ENCODE measurements at places on chromosomes 2 and 18.

DNA sequence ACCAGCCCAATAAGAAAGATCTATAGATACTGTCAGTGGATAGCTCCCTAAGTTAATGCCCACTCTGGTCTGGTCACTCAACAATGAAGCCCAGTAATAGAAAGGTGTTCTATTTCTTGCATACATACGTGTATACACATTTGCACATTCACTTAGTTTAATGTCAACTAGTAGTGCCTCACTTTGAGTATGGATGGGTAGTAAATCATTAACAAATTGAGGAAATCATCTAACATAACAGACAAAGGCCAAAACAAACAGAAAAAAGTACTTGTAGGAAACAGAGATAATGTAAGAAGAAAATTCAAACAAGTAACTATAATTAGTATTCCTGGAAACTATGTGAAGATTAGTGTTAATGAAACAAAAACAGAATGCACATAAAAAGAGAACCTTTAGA is 13.3 kb upstream of the CCDC195 start:
- no peak for DNase-seq

- DNase-seq, result no peak
These were observed 308.6 kb downstream of the TGIF1 start for GRCh38 chr18:3758531-3758930.

DNA sequence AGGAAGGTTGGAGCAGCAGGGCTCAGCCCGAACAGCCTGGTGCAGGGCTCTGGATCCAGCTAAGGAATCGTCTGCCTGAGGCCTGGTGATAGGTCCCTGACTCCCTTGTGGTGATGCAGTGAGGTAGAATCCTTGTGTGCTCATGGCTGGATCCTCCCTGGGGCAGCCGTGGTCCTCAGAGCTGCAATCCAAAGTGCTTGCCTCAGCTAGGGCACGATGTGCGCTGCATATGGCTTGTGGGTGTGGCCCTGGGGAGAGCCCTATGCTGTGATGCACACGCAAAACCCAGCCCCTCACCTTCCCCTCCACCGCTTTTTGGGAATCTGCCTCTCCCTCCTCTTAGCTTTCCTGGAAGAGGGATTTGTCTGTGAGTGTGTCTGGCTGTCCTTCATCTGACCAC is 142.2 kb downstream of the DYSF start:
- no peak for DNase-seq

DNA sequence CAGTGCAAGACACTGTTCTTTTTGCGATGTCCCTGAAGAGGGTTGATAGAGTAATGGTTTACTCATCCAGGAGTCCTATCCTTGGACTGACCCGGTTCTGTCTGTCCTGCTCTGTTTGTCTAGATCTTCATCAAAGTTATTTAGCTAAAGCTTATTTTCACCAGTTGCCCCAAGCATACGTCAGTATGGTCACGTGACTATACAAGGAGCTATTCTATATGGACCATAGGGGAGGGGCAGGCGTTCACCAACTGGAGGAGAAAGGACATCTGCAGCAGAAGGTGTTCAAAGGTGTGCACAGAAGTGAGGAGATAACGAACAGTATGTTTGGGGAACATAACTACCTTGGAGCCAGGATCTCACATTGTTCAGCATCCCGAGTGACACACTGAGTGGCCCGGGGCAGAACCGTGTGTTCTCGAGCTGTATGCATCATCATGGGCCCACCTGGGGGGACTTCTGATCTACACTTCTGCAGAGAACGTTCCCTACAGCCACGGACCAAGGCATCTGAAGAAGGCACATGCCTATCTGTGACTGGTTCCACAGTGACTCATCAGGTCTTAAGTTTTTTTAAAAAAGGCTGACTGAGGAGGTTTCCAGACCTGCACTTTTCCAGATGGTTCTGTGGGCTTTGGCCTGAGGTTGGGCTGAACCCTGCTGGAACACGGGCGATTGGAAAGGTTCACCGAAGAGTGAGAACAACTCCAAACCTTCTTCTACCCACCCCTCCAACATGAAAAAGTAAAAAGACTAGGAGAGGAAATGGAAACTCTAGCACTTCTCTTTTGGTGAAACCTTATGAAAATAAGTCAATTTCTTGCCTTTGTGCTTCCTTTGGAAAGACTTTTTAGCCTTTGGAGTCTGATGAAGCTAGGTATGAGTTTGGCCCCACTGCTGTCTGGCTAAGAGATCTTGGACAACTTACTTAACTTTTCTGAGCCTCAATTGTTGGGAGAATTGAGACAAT is 68.6 kb upstream of the YWHAQ start:
- no peak for DNase-seq

GRCh38 chr18:38801640-38802039 is 1236.0 kb upstream of the CELF4 start:
- no peak for DNase-seq

DNA sequence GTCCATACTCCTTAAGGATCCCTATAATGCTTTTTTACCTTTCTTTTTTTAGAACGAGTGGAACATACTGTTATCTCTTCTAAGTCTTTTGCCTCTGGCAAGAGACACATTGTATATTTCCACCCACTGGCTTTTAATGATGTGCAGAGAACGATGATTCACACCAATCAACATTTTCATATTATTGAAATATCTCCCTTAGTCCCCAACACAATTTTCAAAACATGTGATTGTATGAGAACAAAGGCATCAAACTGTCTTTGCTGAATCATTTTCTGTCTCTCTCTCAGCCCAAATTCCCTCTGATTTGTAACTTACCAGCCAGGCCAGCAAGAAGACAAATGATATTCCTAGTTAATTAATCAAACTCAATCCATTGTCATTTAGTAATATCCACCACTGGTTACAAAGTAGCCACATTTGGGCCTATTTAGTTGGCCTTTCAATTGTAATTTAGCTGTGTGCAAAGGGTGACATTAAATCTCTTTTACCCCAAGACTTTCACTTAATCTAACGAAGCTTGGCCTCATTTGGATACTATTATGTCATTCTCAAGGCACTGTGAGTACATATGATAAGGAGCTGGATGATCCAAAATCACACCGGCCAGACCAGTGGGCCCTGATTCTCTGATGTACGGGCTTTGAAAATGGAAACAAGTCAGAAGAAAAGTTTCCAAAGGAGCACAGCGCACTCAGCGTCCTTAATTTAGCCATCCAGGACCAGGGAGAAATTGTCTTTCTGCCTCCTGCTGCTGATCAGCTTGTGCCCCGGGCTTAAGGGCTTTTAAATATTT is 185.1 kb downstream of the SCG2 start:
- DNase-seq, result no peak

GRCh38 chr2:134399096-134399495 is 145.2 kb downstream of the MGAT5 start:
- no peak for DNase-seq

GRCh38 chr2:139790807-139791752 is 1010.9 kb upstream of the NXPH2 start:
- no peak for DNase-seq

GRCh38 chr18:12423393-12423792 is 15.7 kb downstream of the PRELID3A start:
- no peak for DNase-seq

- DNase-seq, result no peak
These were observed 165.6 kb downstream of the KLHL29 start for GRCh38 chr2:23550553-23550952.

DNA sequence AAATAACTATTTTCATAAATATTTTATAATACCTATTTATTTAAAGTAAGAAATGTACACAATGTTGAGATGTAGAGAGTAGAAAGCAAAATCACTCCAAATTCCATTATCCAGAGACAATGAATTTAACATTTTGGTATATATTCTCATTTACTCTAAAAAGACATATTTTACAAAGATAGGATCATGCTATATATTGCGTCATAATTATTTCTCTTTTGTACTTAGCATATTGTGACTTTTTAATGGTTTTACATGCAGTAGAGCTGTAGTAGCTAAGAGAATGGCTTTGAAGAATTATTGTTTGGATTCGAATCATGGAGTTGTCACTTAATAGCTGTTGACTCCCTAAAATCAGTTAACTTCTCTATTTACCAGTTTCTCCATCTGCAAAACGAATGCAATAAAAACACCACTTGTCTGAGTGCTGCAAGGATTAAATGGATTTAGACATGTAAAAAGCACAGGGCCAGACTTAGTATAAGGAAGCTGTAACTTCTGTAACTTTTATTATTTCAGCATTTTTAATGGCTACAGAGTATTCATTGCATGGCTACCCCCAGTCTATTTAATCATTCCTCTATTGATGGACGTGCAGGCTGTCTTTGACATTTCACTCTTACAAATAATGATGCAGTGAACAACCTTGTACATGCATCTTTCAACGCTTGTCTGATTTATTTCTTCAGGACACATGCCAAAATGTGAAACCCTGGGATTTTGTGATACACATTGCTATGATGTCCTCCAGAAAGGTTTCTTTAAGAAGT is 33.2 kb downstream of the KCNS3 start:
- no peak for DNase-seq

- no peak for DNase-seq
These were observed 86.6 kb upstream of the PGAP1 start for GRCh38 chr2:197013098-197013497.

GRCh38 chr2:26457695-26458364 is 20.1 kb downstream of the OTOF start:
- DNase-seq, result no peak

- no peak for DNase-seq
These were observed 139.8 kb downstream of the RPIA start for GRCh38 chr2:88831071-88831791.

GRCh38 chr2:143263066-143263625 is 133.9 kb downstream of the ARHGAP15 start:
- no peak for DNase-seq

- no peak for DNase-seq
These were observed 672.8 kb upstream of the ID2 start for GRCh38 chr2:8009010-8009597.

GRCh38 chr18:44036501-44036900 is 644.2 kb upstream of the SETBP1 start:
- DNase-seq, result no peak

DNA sequence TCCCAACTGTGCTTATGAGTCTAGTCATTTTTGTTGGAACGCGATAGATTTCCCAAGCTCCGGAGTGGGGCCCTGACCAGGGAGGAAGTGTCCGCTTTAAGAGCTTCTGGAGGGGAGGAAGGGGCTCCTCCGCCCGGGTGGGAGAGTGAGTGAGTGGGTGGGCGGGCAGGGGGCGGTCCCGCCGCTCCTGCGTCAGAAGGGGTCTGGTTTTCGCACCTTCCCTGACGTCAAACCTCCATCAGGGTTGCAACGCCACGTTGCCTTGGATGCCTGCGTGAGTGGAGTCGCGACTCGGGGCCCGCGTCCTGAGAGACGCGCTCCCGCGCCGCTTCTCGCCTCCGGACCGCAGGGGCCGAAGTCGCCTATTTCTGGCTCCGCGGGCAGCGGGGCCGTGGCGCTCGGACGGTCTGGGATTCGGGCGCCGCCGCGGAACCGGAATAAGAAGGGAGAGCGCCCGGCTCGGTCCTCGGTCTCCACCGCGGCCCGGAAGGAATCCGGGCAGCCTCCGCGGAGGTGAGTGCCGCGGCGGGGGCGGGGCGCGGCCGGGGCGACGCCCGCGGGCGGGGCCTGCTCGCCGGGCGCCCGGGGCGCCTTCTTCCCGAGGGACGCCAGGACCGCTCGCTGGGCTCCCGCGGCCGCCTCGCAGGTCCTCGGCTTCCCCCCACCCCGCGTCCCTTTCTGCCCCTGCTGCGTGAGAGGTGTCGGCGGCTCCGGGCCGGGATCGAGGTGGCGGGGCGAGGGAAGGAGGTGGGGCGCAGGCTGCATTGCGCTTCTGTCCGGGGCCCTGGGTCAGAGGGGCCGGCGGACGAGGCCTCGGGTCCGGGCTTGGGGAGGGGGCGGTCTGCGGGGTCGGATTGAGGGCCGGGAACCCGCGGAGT is at the start of gene ZDBF2:
Gene ZDBF2, plus strand, starts transcription at position 230 of the 878 bp plus-strand sequence. CDS start 7,187 bp downstream, outside the sequence.
- peak; percentile 6 for DNase-seq

GRCh38 chr2:20499387-20499786 is 52.5 kb downstream of the RHOB start:
- no peak for DNase-seq

DNA sequence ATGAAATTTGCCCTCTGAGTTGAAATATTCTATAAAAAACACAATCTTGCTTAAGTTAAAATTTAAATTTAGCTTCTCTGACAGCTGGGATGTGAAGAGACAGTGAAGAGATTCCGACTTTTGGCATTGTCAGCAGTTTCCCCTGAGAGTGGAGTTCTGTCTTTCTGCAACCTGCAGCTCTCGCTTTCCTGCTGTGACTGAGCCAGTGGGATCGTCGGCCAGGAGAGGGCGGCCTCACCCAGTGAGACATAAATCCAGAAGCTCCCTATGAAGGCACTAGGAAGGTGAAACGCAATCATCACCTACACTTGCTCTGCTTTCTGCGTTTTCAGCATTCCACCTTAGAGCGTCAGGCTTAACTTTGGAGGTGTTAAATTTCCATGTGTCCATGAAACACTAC is 75.4 kb upstream of the HNMT start:
- DNase-seq, result no peak

DNA sequence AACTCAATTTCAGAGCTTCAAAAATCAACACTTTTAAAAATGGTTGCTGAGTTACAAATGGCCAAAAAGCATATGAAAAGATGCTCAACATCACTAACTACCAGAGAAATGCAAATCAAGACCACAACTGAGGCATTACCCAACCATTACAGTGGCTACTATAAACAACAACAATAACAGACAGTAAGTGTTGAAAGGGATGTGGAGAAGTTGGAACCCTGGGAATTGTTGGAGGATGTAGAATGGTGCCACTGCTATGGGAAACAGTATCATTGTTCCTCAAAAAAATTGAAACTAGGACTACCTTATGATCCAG is 173.3 kb upstream of the SPRED2 start:
- DNase-seq, result no peak

DNA sequence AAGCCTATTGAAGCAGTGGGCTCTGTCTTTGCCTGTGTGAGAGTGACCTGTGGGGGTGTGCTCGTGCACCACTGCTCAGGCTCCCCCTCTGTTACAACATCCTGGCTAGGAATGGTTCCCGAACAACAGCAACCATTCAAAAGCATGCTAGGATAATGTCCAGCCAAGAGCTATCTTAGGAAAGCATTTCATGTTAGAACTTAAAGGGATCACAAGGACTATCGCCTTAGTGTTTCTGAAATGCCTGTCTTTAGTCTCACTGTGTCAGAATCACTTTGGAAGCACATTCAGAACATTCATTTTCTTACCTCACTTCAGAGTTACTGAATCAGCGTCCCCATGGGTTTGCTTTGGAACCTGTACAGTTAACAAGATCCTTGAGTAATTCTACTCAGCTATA is 134.9 kb upstream of the DSEL start:
- no peak for DNase-seq

GRCh38 chr2:165778187-165778556 is 15.9 kb downstream of the GALNT3 start:
- DNase-seq, result no peak
